ENCODE measurements at places on chromosomes 12 and 14.

DNA sequence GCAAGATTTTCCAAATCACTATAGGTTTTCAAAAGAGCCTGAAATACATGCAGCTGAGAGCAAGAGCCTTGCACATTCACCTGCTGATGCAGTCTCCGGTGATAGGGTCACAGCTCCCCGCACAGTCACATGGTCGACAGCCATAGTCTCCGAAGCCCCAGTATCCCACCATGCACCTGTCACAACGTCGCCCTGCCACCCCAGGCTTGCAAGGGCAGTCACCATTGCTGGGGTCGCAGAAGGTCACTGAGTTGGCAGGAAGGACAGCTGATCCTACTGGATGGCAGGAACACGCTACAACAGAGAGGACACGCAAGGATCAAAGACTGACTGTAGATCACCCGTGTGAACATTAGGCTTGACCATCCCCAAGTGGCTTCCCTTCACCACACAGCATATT is 107.1 kb downstream of the NTN4 start:
- DNase-seq: peak; percentile 43

- no peak for DNase-seq
Observed at GRCh38 chr12:15984097-15984800, 73.1 kb downstream of the DERA start.

GRCh38 chr12:63150713-63151622 is at the start of gene AVPR1A:
TSS of gene AVPR1A (minus strand) at chr12:63151201. CDS start at chr12:63150836, 365 bp downstream.
- DNase-seq: no peak

DNA sequence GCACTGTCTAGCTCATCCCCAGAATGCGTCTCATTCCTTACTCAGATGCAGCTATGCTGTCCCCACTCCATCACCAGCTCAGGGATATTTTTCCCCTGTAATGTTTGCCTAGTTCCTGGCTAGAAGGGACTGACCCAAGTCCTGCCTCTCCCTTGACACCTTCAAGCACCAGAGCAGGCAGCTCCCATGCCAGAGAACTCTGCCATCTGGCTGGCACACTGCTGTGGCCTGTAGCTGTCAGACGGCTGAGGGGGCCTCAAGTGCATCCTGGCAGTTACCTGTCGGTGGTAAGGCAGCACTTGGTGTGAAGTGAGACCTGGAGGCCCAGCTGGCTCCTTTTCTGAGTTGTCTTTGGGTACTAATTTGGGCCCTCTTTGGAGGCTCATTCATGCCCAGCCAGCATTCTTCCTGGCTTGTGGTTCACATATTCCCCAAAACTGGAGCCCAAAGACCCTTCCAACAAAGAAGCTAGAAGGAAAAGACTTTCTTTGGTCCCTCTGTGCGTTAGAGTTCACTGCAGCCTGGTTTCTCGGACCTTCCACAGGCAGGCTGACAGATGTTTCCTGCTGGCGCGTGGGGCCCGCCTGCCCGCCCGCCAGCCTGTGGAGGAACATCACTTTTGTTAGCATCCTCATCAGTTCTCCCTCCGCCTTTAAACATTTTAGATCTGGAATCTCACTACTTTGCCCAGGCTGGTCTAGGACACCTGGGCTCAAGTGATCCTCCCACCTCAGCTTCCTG is 33.0 kb downstream of the RNF34 start:
- DNase-seq: no peak

DNA sequence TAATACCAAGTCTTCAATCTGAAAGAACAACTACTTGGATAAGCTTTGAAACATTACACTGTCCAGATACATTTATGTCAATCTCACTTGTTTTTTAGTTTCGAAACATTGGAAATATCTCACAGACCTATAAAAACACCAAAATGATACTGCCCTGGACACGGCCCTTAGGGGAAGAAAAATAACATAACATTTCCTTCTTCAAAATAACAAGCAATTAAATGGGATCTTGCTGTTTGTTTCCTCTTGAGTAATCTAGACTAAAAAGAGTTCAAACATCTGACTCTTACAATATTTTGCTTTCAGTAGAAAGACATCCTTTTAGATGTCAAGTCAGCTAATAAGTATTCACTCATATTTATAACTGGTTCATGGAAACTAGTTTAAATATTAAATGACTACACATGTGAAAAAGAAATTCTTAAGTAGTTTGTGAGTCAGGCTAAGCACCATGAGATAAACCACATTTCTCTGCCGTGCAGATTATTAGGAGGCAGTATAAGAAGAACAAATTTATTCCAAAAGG is 87.5 kb downstream of the EPS8 start:
- no peak for DNase-seq

- no peak for DNase-seq
Observed at GRCh38 chr12:46562625-46563225, 190.2 kb upstream of the SLC38A2 start.

GRCh38 chr12:75781532-75782046 is 250.0 kb downstream of the PHLDA1 start:
- no peak for DNase-seq

- DNase-seq: no peak
Observed at GRCh38 chr14:61628016-61628725, 67.1 kb upstream of the HIF1A start.

DNA sequence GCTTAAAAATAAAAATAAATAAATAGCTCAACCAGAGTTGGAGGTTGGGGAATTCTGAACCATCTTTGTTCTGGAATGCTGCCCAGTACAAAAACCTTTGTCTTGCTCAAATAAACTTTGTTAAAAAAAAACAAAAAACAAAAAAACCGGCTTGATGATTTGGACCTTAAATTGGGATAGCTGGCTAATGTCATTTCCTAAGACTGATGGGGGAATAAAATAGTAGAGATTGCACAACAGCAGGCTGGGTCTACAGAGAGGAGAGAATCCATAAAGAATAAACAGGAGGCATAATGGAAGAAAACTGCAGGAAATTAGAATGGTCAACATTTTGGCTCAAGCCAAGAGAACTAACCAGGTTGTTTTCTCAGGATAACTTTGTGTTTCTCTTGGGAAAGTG is 370.9 kb downstream of the AEBP2 start:
- DNase-seq: no peak

DNA sequence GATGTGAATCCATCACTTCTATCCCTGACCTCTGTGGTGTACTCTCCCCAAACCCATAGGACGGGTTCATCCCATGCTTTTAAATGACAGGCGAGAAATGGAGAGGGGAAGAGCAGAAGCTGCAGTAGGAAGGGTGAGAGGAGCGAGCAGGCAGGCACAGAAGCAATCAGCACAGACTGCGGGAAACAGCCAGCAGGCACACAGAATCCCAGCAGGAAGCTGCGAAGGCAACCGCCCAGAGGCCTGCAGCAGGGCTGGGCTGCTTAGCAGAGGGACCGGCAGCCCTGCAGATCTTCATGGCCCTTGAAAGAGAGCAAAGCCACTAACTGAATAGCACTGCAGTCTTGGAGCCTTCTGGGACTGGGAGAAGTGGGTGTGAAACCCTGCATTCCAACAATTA is 287.0 kb upstream of the FKBP4 start:
- no peak for DNase-seq

DNA sequence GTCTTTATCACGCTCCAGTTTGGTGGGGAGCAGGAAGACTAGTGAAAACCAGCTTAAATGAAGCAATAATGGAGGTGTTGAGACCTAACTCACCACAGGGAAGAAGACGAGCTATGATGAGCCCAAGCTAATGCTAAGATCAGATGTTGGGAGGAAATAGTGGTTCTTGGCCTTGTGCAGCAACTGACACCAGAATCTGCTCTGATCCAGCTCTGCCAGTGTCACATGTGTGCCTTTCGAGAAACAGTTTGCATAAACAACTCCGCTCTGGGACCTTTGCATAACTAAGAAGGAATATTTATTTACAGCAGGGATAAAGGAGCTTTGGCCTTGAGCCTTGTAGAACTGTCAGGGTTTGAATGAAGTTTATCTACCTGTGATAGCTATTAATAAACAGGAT is 369.4 kb upstream of the CCDC196 start:
- no peak for DNase-seq
